ENCODE measurements at places on chromosomes 11 and 22.
A peak's percentile ranks its signal among the peaks of the same experiment; 100 is the strongest.

DNA sequence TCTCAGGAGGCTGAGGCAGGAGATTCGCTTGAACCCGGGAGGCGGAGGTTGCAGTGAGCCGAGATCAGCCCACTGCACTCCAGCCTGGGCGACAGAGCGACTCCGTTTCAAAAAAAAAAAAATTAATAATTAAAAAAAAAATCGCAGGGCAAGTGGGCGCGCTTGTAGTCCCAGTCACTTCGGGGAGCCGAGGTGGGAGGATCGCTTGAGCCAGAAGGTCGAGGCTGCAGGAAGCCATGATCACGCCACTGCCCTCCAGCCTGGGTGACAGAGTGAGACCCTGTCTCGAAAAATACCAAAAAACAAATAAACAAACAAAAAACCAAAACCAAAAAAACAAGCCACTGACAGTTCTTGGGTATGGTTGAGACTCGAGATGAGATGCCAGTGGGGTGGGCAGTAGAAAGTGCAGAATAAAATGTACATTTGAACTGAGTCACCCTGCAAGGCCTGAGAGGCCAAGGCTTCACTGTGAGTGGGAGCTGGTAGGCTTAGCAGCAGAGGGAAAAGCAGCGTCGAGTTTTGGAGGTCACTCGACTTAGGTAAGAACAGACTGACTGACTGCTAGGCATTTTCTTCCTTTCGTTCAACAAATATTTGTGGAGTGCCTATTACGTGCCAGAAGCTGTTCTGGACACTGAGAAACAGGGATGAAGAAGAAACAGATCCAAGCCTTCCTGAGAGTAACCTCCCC, 635 bp upstream of the LDHA start:
- no peak for DNase-seq

- DNase-seq, result peak; percentile 28
Measured at GRCh38 chr11:8408151-8408941, 144.7 kb upstream of the LMO1 start.

DNA sequence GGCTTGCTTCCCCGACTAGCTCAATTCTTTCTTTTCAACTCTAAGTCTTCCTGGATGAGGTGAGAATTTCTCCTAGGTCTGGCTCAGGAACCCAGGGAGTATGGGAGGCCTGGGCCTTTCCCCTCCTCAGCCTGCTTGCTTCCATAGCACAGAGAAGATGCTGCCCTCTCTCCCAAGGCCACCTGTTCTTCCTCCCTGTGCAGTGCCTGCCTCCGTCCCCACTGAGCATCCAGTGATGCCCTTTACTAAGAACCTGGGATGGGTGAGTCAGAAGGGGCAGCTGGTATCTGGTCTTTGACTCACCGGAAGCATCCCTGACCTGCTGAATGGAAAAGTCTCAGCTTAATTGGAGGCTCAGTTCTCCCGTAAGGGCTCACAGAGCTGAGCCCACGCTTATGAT, 607.9 kb downstream of the BUD13 start:
- DNase-seq, result no peak

DNA sequence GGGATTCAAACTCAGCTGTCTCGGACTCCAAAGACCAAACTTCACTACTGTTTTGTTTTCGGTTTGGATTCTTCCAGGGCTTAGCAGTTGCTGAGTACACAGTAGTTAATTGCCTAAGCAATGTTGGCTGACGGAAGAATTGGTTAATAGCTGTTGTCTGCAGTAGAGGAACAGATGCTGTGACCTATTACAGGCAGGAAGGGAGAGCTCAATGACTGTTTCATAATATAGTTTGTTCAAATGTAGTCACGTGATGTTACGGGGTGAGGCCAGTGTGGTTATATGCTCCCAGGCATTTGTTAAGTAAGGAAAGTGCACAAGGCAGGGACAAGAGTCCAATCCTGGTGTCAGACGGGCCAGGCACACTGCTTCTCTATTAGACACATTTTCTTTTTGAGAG, 222.6 kb upstream of the CCDC90B start:
- DNase-seq, result no peak

DNA sequence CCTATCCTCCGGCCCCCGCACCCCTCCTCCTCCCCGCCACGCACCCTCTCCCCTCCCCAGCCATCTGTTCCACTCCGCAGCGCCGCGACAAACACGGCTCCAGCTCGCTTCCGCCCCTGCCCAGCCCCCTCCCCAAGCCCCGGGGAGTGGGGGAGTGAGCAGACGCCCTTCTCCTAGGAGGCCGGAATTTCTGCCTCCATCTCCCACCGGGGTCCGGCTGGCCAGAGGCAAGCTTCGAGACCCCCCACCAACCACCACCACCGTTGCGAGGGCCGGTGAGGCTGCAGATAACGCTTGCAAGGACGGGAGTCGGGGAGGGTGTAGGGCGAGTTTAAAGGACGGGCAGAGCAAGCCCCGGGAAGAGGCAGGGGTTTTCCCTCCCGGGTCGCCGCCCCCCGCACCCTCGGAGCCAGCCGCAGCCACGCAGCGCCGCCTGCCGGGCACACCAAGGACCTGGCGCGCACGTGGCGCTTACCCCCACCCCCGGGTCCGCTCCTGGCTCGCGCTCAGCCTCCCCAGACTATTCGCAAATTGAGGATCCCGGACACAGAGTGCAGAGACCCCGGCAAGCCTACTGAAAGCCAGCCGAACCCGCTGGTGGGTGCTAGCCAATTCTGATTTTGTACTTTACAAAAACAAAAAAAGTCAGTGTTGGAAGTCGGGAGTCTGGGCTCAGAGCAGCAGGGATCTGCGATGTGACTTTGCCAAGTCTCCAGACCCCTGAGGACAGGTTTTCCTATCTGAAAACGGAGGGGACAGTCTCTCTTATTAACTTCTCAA, 22.6 kb downstream of the RTN4RL2 start:
- DNase-seq, result no peak

DNA sequence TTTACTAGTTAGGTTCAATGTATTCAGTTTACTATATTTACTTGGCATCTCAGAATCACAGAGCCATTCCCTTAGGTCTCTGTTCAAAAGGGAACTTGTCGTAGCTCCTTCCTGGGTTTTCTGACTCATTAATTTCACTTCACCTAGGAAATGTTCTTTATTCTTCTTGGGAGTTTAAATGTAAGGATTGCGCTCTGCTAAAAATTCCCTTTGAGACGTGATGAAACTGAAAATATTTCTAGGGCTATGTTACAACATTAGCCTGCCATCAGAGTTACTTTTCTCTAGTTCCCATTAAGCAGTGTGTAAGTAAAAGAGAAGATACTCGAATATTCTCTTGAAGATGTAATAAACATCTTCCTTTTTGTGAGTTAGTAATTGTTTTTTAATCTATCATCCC, 209.5 kb downstream of the CASP12 start:
- DNase-seq, result no peak

GRCh38 chr11:73361953-73362776, 14.0 kb upstream of the RELT start:
- DNase-seq, result no peak

GRCh38 chr11:62856333-62856895, 17.0 kb upstream of the WDR74 start:
- DNase-seq, result no peak

- DNase-seq, result no peak
Measured at GRCh38 chr22:39209756-39210155, 35.0 kb downstream of the PDGFB start.

- no peak for DNase-seq
Measured at GRCh38 chr11:19814421-19814820, 101.8 kb downstream of the NAV2 start.

GRCh38 chr11:76114238-76114637, 92.1 kb downstream of the WNT11 start:
- no peak for DNase-seq

GRCh38 chr11:118234833-118235232, 10.0 kb upstream of the JAML start:
- DNase-seq, result no peak

GRCh38 chr11:104164028-104164520, at the start of gene PDGFD:
Gene PDGFD, minus strand, starts transcription at chr11:104164147.
- peak; percentile 44 for DNase-seq

GRCh38 chr11:23749762-23750430, 747.0 kb upstream of the LUZP2 start:
- DNase-seq, result no peak

DNA sequence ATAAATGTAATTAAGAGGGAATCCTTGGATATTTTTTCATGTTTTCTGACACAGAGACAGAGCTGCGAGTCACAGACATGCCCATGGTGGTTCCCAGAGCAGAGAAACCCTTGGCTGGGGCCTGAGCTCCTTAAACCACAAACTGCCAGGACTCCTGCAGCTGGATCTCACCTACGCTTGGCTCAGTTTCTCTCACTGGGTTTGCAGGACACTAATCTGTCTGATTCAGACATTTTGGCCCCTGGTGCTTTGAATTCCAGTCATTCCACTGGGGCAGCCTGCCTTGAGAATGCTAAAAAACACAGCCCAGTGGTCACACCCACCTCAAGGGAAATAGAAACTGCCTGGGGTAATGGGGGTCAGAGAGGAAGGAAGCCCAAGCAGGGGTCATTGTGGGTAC, 122.6 kb downstream of the CCDC81 start:
- peak; percentile 58 for DNase-seq

- DNase-seq, result no peak
Measured at GRCh38 chr11:134742224-134742612, 330.2 kb upstream of the B3GAT1 start.

GRCh38 chr22:36355362-36355761, 32.4 kb downstream of the MYH9 start:
- no peak for DNase-seq

- DNase-seq, result no peak
Measured at GRCh38 chr11:2305788-2306451, 4.1 kb downstream of the TSPAN32 start.

DNA sequence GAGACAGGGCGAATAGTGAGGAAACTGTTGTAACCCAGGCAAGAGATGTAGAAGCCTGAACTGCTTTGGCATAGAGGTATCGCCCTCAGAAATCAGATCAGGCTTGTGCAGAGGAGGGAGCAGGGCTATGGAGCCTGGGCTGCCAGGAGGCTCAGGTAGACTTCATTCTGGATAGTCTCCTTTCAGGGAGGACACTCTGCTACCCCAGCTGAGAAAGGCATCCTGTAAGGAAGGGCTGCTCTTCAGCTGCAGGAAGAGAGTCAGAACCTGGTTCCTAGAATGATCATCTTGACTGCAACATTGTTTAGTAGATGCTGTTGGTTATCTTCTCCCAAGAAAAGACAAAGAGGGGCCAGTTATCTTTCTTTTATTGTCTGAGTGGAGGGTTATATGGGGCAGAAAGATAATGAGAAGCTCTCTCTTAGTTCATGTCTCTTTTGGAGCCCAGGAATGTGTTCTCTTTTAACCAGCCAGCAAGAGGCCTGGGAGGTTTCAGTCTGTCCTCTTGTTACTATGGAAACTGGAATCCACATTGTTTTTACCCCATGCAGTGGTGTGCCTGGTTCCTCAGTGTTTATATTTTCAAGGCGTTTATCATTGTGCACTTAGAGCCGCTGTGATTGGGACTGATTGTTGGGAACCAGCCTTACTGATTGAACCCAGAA, 95.7 kb downstream of the STIM1 start:
- DNase-seq, result no peak

DNA sequence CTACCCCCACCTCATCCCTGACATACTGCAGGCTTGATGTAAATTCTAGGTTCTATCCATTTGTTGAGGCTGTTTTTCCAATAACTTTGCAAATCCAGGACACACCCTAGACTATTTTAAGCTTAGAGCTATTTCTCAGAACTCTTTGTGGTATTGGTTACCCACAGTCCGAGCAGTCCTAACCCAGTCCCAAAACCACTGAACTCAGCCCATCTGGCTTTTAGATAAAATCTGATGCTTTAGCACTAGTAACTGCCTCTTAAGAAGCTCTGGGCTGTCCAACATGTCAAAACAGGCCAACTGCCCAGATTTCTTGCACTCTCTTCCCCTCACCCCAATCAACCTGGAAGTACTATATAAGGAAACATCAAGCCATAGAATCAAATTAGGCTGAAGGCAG, 344.4 kb upstream of the CADM1 start:
- DNase-seq, result peak; percentile 13

DNA sequence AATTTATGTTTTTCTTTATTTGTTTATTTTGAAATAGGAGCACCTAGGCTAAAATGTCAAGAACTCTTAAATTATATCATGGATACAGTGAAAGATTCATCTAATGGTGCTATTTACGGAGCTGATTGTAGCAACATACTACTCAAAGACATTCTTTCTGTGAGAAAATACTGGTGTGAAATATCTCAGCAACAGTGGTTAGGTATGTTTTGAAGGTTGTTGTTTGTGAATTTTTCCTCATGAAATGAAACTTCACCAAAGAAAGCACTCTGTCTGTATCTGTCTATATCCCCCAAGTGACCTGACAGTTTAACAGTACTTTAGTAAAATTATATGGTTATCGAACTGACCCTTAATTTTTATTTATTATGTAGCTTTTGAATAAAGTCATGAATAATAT, 12.8 kb downstream of the ATM start:
- DNase-seq, result no peak

DNA sequence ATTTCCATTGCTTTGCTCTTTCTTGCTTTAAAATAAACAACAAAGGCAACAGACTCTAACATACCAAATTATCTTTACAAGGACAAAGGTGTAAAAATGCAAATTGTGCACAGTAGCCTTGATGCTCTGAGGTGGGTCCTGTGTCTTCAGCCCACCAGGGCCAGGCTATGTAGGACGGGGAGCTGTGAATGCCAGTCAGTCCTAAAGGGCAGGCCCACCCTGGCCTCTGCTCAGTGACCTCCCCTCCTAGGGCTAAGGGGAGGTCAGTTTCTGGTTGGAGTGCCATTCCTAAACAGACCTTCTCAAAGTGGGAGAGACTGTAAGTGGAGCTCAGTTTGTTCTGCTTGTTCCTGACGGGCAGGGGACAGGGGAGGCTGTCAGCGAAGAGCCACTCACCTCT, 78.0 kb upstream of the SUSD2 start:
- DNase-seq, result no peak

DNA sequence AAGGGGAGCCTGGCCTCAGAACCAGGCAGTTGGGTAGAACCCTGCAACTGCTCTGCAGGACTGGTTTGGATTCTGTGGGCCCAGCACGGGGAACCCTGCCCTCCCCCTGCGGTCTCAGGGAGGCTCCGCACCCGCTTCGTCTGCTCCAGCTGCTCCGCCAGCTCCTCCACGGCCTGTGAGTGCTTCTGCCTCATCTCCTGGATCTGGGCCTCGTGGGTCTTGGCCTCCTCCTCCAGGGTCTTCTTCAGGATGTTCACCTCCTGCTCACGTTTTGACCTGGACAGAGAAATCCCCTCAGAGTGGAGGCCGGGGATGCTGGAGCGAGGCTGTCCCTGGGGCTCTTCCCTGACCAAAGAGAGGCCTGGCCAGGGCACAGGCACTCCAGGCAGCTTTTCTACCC, 41.9 kb downstream of the APOL1 start:
- no peak for DNase-seq

GRCh38 chr11:67262731-67263675, 3.3 kb upstream of the GRK2 start:
- DNase-seq, result peak; percentile 85

DNA sequence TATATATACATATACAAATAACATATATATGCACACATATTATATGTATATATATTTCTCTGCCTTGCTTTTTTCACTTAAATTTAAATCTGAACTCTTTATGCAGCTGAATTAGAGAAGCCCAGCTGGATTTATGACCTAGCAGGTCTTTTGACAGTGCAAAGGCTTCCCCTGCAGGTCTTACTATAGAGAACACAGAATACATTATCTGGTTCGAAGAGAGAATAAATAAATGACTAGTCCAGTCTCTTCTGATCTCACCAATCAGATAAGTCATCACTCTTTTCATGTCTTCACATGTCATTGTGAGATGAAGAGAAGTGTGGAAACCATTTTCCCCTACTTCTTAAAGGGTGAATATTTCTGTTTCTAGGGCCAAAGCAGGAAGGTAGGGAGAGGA, 58.2 kb downstream of the OR10A6 start:
- peak; percentile 93 for DNase-seq

Measured in bronchial epithelial cell (primary cell).